ENCODE measurements at places on chromosomes 3 and 15.

- DNase-seq: no peak
Observed at GRCh38 chr3:110344487-110344886, 727.1 kb upstream of the NECTIN3 start.

DNA sequence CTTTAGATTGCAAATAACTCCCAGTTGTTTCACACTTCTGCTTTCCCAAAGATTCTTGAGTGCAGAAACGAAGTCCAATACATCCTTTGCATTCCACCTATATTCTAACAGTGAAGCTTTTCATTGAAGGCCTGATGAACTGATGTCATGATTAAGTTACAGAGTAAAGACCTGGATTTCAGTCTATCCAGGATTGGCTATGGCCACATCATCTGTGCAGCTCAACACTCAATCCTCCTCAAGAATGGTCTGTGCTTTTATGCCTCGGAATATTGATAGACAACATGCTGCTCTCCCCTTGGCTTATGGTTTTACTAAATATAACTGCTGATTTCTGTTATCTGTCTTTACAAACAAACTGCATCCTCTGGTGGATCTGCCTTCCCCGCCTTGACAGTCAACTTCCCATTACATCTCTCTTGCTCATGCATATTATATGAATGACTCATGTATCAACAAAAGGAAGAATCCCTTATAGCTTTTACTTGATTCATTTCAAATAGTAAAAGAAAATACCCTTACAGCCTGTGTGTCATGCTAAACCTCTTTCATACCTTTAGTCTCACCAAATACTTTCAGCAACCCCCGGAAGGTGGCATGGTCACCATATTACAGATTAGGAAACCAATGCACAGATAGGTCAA lies 59.5 kb downstream of the SCN11A start:
- no peak for DNase-seq

DNA sequence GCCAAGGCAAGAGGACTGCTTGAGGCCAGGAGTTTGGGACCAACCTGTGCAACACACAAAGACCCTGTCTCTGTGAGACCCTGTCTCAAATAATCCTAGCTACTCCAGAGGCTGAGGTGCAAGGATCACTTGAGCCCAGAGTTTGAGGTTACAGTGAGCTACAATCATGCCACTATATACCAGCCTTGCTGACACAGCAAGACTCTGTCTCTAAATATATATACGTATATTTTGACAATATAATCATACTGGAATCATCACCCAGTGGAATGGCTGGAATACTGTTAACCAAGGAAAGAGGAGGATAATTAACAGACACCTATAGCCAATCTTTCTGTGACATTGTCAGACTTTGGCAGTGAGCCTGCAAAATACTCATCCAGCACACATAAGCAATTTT lies 9.0 kb upstream of the MAP1A start:
- DNase-seq: no peak

DNA sequence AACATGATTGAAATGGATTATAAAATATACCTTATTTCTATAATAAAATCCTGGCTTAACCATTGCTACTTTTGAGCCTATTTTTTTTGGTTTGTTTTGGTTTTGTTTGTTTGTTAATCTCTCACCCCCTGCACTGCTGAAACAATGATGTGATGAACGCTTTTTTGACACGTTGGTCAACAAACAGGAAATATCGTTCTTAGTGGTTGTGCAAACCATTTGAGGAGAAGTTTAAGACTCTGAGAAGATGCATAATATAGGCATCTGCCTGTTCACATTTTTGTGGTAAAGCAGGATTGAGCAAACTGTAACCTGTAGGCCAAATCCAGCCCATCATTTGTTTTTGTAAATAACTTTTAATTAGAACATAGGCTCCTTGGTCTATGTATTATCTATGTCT lies 75.5 kb upstream of the MDFIC2 start:
- no peak for DNase-seq

- no peak for DNase-seq
Observed at GRCh38 chr15:79837846-79838245, 59.0 kb downstream of the MTHFS start.

- DNase-seq: no peak
Observed at GRCh38 chr3:9111417-9111816, 138.0 kb downstream of the SRGAP3 start.

- DNase-seq: no peak
Observed at GRCh38 chr3:161854232-161854771, 357.7 kb downstream of the OTOL1 start.
